ENCODE measurements at places on chromosomes 2 and 18.
A peak's percentile ranks its signal among the peaks of the same experiment; 100 is the strongest.

DNA sequence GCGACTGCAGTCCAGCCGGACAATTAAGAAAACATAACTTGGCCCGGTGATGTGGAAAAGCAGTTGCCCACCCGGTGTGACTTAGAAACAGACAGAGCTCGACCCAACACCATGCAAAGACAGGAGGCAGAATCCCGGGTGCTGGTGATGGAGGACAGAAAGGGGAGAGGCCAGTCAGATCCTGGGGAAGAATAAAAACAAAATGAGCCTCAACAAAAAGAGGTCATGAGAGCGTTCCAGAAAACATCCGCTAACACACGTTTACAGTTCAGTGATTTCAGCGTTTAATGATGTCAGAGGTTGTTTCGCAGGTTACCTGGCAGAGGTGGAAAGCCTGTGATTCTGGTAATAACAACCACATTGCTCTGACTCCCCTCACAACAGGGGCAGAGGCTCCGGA, 111.9 kb downstream of the OSR1 start:
- DNase-seq: no peak

GRCh38 chr2:182291296-182291695, 135.5 kb downstream of the PDE1A start:
- no peak for DNase-seq

GRCh38 chr2:29817299-29817698, 104.1 kb downstream of the ALK start:
- DNase-seq: no peak

DNA sequence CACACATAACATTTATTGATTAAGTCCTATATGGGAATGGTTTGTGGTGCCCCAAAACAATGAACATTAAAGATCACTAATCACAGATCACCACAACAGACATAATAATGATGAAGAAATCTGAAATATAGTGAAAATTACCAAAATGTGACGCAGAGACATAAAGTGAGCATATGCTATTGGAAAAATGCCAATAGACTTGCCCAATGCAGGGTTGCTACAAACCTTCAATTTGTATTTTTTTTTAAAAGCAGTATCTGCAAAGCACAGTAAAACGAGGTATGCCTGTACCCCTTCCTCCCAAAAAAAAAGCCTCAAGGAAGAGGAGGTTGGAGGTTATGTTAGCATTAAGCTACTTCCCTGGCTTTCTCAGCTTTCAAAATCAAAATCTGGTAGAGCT, 131.1 kb downstream of the RBMS1 start:
- DNase-seq: no peak

GRCh38 chr2:15128846-15129245, 432.3 kb downstream of the NBAS start:
- DNase-seq: no peak

DNA sequence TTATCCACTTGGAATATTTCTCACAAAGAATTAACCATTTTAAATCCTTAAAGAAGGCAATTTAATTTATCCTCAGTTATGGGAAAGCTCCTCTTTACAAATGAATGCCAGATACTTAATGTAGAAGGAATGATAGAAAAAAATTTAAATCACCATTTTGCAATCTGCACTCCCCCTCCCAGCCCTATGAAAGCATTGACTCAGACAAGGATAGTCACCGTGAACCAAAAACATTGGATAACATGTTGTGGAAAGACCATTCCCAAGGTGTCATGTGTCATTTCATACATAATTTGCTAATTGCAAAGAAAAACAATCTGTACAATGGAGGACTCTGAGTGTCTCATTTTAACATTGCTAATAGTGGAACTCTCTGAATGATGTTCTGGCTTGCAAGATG, 421.0 kb downstream of the TXNL1 start:
- DNase-seq: no peak

GRCh38 chr2:134550566-134551164, 168.1 kb downstream of the TMEM163 start:
- DNase-seq: no peak

DNA sequence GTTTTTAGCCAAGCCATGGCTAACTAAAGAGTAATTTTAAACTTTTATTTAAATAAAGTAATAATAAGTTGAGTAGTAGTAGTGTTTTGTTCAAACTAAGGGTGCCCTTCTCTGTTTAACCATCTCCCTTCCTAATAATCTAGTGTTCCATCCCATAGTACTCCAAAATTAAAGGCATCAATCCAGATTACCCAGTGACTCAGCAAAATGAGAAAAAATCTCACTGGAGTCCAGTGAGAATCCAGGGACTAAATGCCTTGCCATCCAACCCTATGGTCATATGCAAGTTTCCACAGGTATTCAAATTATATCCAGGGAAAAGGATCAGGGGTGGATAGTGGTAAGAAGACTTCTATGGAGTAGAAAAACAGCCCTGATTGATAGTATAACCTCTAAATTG, 19.6 kb upstream of the VRK2 start:
- DNase-seq: no peak

GRCh38 chr2:25021791-25022362, 20.0 kb upstream of the EFR3B start:
- DNase-seq: no peak

DNA sequence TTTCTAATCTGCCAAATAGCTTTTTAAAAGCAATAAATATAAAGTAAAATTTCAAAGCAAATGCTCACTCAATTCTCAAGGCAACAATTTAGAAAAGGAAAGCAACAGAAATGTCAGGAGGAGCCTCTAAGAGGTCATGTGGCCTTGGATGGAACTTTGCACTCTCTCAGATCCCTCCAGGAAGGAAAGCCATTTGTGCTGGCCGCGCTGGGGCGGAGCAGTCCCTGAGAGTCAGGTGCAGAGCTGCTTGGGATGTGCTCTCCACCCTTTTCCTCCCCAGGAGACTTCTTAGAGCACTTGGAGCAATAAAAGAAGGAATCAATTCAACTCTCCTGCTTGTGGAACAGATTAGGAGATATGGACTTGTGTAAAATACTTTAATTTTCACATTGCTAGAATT, 379.8 kb upstream of the LINC00305 start:
- DNase-seq: no peak

DNA sequence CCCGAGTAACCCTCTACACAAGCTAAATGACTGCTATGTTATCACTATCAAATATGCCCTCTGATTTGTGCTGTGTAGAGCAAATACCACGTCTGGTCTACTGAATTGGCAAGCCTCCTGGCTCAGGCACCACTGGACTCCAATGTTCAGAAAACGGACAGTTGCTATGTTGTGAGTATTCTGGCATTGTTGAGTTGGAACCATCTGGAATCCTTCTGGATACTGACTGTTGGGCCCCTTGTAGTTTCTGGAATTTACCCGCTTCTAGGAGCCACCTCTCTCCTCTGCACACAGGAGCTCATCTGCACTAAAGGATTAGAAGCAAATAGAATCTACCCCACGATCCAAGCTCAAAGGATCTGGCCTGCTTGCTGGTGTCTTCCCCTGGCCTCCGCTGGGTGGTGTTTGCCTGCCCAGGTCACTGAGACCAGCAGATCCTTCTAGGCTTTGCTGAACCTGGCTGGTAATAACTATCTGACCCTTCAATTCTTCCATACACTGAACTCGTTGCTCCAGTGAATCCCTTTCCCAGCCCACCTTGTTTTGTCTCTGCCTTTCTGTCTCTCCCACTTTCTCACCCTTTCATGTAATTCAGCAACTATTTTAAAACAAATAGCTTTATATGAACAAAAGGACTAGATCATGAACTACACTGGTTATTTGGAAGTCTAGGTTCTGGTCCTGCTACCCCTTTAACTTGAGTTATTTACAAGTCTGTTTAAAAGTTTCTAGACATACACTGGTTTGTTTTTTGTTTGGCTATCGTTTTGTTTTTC, 2.1 kb upstream of the HAAO start:
- DNase-seq: no peak

DNA sequence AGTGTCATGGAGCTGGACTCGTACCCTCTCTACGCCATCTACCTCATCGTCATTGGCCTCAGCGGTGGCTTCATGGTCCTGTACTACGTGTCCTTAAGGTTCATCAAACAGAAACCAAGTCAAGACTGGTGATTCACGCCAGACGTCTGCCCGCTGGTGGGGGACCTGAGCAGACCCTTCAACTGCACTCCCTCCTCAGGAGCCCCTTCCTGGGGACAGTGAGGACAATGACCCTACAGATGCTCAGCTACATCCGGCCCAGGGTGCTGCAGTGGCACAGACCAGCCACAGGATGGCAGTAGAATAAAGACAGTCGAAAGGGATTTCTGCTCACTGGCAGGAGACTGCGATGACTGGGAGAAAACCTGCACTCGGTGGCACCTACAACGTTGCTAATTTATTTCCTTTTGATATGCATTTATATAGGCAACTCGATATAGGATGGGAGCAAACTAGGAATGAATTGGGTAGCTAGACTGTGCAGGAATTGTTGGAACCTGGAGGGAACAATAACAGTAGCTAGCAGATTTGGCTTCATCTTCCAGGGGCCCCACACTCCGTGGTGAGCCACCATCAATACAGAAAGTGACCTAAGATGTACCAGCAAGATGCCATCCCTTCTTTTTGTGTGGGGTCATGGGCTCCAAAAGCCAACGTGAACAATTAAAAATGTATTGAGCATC, 39.2 kb downstream of the ABCG8 start:
- peak; percentile 72 for DNase-seq

DNA sequence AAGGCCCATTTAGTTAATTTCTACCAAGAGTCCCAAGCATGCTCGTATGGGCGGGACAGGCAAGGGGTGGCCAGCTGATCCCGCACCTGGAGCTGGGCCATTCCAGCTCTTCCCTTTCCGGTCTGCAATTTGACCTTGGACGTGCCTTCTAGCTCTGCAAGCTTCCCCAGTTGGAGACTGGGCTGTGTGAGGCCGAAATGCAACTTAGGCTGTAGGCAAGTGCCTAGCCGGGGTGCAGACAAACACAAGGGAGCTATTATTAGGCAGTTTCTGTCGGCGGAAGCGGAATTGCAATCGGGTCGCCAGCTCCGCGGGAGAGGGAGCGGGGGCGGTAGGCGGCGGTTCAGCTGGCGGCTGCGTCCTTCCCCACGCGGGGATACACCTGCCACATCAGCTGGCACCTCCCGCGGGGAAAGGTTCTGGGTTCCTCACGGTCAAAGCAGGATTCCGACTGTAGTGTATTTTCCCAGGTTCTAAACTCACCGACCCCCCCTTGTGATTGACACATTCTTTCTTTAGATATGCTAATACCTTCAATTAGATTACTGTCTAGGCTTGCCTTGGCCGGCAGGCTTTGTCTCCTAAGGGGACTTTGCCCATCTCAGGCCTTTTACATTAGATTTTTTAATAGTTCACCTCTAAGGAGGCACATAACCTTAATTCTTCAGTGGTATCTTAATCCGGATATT, 17.1 kb upstream of the ZNF532 start:
- no peak for DNase-seq

GRCh38 chr2:73937103-73937885, 10.6 kb downstream of the DGUOK start:
- no peak for DNase-seq

GRCh38 chr2:64972876-64973275, 16.3 kb upstream of the SLC1A4 start:
- DNase-seq: no peak

- DNase-seq: no peak
These were observed 641.1 kb downstream of the TMEM182 start for GRCh38 chr2:103402944-103403343.

DNA sequence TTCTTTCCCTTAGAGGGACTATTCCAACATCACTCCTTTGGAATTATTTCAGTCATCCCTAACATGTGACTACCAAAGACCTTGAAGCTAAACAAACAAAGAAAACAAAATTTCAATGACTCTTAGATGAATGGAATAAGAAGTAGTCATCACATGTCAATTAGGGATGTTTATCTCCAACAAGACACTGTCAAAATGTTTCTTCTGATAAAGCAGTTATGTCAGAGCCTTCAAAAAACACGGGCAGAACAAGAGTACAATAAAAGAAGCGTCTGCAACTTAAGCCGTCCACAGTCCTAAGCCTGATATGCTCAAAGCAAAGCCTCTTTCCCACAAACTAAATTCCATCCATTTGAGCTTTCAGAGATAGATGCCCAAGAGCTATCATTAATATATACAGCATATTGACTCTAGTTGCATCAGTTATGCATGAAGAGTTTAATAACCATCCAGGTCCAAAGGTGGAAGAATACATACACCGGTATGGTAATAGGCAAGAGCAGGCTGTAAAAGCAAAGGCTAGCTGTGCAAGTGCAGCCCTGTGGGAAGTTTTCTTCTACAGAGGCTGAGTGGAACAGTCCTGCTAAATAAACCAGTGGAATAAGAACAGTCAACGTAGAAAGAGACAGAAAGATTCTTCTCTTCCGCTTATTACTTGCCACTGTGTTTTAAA, 98.1 kb downstream of the ICA1L start:
- DNase-seq: no peak

DNA sequence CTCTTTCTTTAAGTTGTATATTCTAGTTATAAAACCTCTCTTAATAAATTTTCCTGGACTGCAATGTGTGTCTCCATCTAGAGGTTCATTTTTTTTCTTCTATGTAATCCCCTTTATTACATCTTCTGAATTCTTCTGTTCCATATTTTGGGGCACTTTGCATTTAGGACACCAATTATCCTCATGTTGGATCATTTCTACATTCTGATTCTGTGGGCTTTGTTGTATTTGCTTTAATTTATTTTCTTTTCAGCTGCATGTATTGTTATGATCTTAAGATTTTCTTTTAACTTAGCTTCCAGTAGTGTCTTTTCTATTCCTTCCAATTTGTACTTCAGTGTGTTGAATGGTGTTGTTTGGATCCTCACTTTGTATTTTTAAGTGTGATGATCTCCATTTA, 5.2 kb upstream of the SKA1 start:
- DNase-seq: no peak

- DNase-seq: no peak
These were observed 42.5 kb downstream of the INHBB start for GRCh38 chr2:120388222-120389035.

DNA sequence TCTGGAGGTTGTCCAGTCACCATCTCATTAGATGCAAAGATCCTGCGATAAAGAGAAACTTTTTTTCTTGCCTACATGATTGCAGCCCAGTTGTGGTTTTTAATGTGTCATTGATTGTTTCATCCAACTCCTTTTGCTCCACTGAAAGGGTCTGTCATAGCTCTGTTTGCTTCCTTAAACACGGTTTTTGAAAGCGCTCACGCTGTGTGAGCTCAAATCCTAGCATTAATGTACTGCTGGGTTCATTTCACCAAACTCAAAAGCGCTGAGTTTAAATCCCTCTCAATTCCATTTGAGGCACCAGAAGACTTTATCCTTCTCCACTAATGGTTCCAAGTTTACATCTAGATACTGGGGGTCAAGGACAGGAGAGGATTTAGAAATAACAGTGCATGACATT, 53.6 kb downstream of the CDK15 start:
- no peak for DNase-seq

DNA sequence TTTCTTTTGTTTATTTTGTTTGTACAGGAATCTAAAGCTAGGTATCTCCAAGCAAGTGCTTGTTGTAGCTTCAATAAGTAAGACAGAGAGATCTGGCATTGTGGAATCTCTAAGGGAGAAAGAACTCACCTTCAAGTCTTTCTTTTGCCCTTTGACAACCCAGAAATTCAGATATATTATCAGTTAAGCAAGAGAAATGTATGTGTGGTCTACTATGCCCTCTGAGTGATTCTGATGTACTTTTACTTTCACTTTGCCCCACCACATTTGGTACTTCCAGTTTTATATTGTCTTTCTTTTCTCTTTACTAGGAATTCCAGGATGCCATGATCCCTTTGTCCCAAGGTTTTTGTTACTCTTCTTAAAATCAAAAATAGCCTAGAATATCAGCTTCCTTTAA, 259.6 kb upstream of the PIK3C3 start:
- no peak for DNase-seq

- no peak for DNase-seq
These were observed 9.5 kb downstream of the SLC1A4 start for GRCh38 chr2:64998658-64999061.

- no peak for DNase-seq
These were observed 115.7 kb downstream of the DNAH6 start for GRCh38 chr2:84631985-84632384.
